ENCODE measurements at places on chromosomes 3 and 15.

- DNase-seq, result no peak
These were observed 19.5 kb upstream of the ZBTB38 start for GRCh38 chr3:141348837-141349236.

- no peak for DNase-seq
These were observed 8.2 kb upstream of the SEC22A start for GRCh38 chr3:123193448-123194101.

GRCh38 chr15:36545467-36545992 lies 33.9 kb upstream of the CDIN1 start:
- DNase-seq, result no peak

DNA sequence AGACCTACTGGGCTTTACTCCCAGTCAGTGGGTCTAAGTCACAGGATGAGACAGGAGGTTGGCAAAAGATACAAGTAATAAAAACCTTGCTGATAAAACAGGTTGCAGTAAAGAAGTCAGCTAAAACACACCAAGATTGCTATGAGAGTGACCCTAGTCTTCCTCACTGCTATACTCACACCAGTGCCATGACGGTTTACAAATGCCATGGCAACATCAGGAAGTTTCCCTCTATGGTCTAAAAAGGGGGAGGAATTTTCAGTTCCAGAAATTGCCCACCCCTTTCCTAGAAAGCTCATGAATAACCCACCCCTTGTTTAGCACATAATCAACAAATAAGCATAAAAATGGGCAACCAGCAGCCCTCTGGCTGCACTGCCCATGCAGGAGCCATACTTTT lies 966.7 kb upstream of the ROBO1 start:
- no peak for DNase-seq

GRCh38 chr15:76588811-76589747 lies 252.5 kb downstream of the ISL2 start:
- no peak for DNase-seq

DNA sequence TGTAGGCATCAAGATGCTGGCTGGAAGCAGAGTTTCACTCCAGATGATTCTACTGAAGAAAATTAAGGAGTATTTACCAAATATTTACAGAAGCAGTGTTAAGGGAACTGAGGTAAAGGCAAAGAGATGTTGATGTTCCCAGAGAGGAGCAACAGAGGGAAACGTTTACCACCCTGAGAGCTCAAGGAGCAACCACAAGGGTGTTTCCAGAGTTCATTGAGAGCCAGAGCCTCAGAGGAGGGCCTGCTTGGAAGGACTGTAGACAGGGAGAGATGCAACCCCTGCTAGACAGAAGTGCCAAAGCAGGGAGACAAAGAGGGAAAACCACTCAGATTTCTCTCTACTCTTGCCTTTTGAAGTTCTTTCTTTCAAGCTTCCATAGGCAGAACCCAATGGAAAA lies 474.5 kb downstream of the RBMS3 start:
- DNase-seq, result no peak

GRCh38 chr15:94387442-94387841 lies 156.1 kb downstream of the MCTP2 start:
- no peak for DNase-seq

DNA sequence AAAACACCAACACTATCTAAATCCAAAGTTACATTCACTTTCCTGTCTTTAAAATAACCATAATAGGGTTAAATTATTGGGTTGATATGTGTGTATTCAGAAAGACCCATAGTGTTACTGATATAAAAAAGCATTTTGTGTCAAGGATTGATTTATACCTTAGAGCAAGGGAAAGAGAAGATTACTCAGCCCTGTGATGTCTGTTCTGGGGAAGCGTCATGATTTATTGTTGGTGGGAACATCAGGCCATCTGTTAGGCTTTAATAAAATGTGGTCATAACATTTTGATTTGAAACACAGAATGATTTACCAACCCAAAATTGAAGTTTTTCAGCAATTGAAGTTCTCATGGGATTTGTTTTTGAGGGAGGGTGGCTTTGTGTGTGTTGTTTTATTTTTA lies 33.2 kb downstream of the SIDT1 start:
- no peak for DNase-seq

- DNase-seq, result no peak
These were observed 308.4 kb downstream of the PDCD6IP start for GRCh38 chr3:34106879-34107278.

DNA sequence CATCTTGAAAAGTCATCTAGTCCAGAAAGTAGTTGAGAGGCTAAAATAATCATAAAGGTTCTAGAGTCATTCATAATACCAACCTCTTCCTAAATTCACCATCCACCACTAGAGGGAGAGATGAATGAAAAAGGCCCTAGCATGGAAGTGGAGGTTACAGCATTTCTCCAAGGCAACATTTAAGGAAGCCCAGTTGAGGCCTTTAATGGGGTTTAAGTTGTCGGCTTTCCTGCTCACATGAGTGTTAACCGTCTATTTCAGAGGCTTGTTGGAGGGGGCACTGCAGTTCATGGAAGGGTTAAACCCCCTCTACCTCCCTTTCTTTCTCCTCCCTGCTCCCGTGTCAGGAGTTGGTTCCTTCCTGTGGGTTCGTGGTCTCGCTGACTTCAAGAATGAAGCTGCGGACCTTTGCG lies 3.8 kb upstream of the SLCO3A1 start:
- DNase-seq, result no peak

- DNase-seq, result no peak
These were observed 123.8 kb upstream of the BNIP2 start for GRCh38 chr15:59812889-59813288.

- DNase-seq, result no peak
These were observed 43.6 kb downstream of the ABTB1 start for GRCh38 chr3:127716384-127716783.

DNA sequence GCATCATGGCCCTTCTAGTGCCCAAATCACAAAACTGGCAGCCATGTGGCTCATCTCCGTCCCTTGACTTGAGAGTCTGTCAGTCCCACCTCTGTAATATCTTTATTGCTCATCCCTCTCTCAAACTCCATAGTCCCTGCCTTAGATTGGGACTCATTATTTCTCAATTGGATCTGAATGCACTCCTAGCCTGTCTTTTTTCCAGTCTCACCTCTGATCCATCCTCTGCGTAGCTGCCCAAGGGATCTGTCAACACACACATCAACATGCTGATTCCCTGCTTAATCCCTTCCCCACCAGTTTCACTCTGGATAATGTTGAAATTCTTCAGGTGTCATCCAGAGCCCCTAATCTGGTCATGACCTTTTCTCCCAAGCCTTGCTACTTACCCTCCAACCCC lies 39.3 kb downstream of the NMNAT3 start:
- no peak for DNase-seq

DNA sequence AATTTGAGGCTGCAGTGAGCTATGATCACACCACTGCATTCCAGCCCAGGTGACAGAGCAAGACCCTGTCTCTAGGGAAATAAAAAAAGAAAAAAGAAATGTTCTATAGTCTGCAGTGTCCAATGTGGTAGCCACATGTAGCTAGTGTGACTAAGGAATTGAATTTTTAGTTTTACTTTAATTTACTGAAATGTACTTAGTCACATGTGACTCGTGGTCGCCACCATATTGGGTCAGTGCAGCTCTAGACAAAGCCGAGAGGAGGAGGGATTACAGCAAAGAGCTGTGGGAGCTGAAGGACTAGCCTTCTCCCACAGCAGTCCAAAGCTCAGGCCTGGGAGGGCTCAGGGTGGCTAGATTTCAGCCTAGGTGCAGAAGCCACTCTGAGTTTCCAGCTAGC lies 65.9 kb upstream of the NTRK3 start:
- DNase-seq, result no peak

- no peak for DNase-seq
These were observed 234.8 kb downstream of the PYDC2 start for GRCh38 chr3:191695815-191696153.

DNA sequence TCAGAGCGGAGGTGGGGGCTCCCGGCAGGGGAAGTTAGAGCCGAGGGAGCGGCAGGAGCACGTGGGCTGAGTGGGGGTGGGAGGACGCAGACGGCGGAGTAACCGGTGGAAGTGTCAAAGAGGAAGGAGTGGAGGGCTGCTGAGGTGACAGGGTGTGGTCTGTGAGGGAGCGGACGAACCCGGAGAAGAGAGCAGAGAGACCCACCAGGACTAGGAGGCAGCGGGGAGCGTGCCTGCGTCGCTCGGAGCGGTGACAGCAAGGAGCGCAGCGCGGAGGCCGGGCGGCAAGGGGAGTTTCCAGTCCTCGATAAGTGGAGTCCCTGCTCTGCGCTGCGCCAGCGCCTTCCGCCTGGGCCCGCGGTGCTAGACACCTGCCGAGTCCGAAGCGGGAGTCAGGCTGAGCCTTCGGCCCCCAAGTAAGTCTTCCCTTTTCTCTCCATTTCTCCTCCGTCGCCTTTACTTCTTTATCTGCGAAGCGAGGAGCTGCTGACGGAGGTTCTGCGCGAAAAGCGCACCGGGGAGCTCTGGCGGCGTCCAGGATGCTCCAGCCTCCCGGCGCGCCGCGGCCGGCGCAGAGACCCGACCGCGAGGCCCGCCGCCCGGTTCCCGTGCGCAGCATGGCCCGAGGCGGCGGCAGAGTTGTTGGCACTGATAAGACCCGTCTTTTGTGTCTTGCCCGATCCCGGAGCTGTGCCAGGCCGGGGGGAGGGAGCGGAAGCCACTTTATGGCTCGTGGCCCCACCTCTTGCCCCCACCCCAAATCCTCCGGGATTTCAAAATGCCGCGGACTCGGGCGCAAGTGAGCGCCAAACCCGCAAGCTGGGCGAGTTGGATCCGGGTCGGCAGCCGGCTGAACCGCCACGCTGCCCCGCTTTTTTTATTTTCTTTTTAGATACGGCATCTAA lies 533.0 kb upstream of the SEMA6D start:
- DNase-seq, result no peak

- no peak for DNase-seq
These were observed 457.1 kb downstream of the MFSD1 start for GRCh38 chr3:159258934-159259333.

DNA sequence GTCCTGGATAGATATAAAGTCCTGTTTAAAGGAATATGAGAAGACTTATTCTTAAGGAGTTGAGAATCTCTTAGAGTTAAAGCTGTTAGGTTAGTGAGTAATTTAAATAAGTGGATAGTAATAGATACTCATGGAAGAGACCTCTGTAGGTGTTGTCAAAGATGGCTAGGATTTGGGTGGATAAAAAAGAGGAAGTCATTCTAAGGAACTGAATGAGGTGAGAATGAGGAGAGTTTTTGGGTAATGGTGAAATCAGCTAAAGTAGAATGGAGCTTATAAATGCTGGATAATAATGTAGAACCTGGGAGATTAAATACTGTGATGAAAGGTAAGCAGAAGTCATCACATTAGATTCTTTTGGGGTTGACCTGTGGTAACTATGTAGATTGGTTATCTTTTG lies 8.1 kb downstream of the ARIH1 start:
- DNase-seq, result no peak

- no peak for DNase-seq
These were observed 86.7 kb upstream of the TBL1XR1 start for GRCh38 chr3:177283983-177284382.

DNA sequence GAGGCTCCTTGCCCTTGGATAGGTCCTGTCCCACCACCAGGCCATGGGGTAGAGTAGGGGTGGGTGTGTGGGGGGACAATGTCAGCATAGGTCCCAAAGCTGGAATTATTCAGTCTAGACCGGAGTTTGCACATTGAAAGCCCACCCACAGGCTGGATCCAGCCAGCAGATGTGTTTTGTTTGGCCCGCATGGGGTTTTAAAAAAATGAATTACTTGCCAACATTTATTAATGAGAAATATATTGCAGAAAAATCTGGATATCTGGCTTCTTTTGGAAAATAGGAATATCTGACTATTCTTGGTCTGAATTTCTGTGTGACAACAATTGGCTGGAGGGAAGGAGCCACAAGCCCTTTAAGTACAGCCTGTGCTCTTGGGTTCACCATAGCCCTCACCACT lies 17.3 kb upstream of the LRIG1 start:
- no peak for DNase-seq

- DNase-seq, result no peak
These were observed 14.9 kb downstream of the COLQ start for GRCh38 chr3:15506571-15506970.

- DNase-seq, result no peak
These were observed 93.5 kb downstream of the WDR72 start for GRCh38 chr15:53665930-53666329.

- DNase-seq, result no peak
These were observed 226.7 kb upstream of the THBS1 start for GRCh38 chr15:39354189-39354588.

DNA sequence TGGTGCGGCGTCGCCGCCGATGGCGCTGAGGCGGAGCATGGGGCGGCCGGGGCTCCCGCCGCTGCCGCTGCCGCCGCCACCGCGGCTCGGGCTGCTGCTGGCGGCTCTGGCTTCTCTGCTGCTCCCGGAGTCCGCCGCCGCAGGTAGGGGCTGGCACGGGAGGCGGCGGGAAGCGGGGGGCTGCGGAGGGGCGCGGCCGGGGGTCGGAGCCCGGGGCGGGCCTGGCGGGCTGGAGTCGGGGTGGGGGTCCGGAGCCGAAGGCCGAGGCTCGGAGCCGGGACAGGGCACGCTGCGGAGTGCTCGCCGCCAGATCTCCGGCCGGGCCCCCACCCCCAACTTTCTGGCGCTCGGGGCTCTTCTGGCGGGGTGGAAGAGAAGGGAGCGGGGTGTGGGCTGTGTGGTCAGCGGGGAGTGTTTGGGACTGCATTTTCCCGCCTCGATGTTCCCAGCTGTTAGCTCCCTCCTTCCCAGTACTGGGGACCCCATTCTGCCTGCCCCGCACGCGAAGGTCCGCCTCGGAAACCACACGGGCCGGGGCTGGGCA lies 299 bp downstream of the TYRO3 start:
- no peak for DNase-seq

DNA sequence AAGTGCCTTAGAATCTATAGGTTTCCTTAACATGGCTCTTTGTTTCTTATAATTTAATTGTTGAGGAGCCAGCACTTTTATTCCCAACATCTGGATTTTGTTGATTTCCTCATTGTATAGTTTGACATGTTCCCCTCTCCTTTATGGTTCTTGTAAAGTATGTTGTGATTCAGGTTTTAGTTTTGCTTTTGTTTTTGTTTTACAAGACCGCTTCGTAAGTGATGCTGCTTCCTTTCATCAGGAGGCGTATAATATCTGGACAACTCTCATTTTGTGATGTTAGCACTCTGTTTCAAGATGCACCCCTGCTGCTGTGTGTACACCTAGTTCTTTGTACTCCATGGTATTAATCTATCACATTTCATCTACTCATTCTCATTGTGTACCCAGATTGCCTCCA lies 48.7 kb downstream of the SLC49A4 start:
- DNase-seq, result no peak

- no peak for DNase-seq
These were observed 21.9 kb upstream of the CXCR6 start for GRCh38 chr3:45921158-45922038.

DNA sequence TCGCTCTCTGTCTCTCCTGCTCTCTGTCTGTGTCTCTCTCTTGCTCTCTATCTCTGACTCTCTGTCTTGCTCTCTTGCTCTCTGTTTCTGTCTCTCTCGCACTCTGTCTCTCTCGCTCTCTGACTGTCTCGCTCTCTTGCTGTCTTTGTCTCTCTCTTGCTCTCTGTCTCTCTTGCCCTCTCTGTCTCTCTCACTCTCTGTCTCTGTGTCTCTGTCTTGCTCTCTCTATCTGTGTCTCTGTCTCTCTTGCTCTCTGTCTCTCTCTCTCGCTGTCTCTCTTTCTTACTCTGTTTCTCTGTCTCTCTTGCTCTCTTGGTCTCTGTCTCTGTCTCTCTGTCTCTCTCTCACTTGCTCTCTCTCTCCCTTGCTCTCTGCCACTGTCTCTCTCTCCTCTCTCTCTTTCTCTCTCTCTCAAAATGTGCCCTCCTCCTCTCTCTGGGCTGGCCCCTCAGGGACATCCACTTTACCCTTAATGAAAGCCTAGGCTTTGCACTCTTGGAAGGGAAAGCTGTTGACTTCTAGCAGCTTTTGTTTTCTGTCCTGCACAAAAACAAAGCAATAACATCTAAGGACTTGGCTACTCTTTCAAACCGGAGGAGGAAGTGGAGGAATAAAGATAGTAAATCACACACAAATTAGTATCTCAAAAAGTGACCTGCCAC lies 73.9 kb upstream of the NR2E3 start:
- no peak for DNase-seq

Data from activated CD4-positive, alpha-beta T cell treated with anti-CD3 and anti-CD28 coated beads, Interleukin-2, amount 50 U/mL, for 24 hours (primary cell).